ENCODE measurements at places on chromosomes 16 and 17.

GRCh38 chr17:51354936-51355335 lies 94.6 kb downstream of the UTP18 start:
- no peak for DNase-seq

- DNase-seq = no peak
These were observed 61.4 kb downstream of the VAT1L start for GRCh38 chr16:77849646-77850258.

DNA sequence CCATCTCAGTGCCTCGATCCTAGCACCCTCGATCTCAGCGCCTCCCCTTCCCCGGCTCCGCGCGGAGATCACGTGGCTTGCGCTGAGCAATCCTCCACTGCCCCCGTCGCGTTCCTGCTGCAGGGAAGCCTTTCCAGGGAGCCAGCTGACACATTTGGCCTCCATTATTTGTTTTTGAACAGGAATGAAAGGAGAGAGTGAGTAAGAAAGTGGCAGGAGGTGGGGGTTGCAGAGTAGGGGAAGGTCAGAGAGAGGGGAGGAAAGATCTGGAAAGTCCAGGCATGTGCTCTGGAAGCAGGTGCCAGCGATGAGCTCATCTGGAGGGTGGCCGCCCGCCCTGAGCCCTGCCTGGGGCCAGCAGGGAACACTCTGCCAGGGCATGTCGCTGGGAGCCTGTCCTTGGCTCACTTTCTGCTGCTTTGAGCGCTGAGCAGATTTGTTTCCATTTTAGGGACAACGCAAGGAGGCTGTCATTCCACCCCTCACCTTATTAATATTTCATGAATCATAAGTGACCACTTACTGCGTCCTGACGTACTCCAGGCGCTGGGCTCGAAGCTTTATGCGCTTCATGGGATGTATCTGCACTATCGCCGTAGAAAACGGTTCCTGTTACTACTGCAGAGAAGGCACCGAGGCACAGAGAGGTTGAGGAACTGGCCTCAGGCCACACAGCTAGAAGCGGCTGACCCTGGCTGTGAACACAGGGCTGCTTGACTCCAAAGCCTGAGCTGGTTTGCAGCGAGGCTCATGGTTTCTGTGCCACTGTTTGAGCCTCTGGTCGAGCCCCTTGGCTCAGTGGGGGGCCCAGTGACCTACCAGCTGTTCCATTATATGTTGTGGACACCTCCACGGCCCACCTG lies 283.1 kb downstream of the SEC14L1 start:
- no peak for DNase-seq

DNA sequence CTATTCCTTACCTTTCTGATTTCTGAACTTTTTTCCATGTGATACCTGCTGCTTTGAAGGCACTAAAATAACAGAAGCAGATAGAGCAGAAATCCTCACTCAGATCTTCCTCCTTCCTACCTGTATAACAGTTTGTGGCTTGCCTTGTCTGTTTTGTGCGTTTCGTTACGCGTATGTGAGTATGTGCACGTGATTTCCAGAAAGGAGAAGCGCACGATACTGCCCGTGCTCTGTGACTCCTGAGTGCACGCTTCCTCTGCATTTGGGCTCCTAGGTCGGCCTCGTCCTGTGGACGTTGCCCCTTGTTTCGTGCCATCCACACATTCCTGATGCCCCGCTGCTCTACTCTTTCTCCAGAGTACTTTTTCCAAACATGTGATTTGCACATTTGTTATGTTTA lies 4.1 kb downstream of the COX4I1 start:
- no peak for DNase-seq

GRCh38 chr16:87851601-87852000 lies 17.7 kb downstream of the SLC7A5 start:
- no peak for DNase-seq

- DNase-seq = no peak
These were observed 41.8 kb downstream of the SCNN1B start for GRCh38 chr16:23343643-23344612.

DNA sequence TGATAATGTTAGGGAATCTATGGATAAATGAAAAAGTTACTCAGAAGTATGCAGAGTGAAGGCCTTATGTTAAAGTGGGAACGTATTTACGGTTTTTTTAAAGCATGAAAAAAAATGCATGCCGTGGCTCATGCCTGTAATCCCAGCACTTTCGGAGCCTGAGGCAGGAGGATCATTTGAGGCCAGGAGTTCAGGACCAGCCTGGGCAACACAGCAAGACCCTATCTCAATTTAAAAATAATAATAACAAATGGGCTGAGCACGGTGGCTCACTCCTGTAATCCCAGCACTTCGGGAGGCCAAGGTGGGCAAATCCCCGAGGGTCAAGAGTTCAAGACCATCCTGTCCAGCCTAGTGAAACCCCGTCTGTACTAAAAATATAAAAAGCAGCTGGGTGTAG lies 6.0 kb downstream of the POLR2A start:
- DNase-seq = no peak

GRCh38 chr17:19830061-19830460 lies 37.7 kb downstream of the ULK2 start:
- no peak for DNase-seq

DNA sequence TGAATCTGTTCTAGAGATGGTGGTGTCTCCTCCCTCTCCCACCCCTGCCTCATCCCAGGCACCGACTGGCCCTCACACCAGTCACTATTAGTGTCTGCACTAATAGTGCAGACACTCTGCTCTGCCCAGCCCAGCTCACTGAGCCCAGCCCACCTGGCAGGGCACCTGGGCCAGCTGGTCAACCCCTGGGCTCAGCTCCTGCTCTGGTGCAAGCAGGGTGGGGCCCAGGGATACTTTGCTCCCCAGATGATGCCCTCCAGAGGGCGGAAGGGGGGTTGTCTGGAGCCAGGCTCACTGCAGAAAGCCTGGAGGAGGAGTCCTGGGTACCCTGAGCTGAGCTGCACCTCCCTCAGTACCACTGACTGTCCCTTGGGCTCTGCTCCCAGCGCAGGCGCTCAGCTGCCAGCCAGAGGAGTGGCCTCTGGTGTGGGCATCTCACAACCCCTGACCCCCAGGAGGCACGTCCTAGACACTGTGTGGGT lies 14.5 kb downstream of the RAB11FIP4 start:
- DNase-seq = no peak

GRCh38 chr17:61574542-61575351 lies 16.3 kb downstream of the NACA2 start:
- no peak for DNase-seq

- DNase-seq = no peak
These were observed 1.7 kb downstream of the DEXI start for GRCh38 chr16:10940501-10941079.

- no peak for DNase-seq
These were observed 2.8 kb downstream of the HAGH start for GRCh38 chr16:1823821-1824220.

- DNase-seq = no peak
These were observed 149.6 kb upstream of the GNAO1 start for GRCh38 chr16:56041556-56042140.

- DNase-seq = no peak
These were observed 135.8 kb downstream of the USP31 start for GRCh38 chr16:23013484-23013883.

- no peak for DNase-seq
These were observed 137.7 kb downstream of the CEP112 start for GRCh38 chr17:66054242-66054641.

GRCh38 chr16:67509016-67509415 lies 19.6 kb upstream of the RIPOR1 start:
- DNase-seq = no peak
